ENCODE measurements at places on chromosomes 3 and 15.
A peak's percentile ranks its signal among the peaks of the same experiment; 100 is the strongest.

- DNase-seq: no peak
These were observed 64.0 kb downstream of the P3H2 start for GRCh38 chr3:190056742-190057141.

GRCh38 chr3:83956431-83956830 is 1002.4 kb upstream of the CADM2 start:
- no peak for DNase-seq

DNA sequence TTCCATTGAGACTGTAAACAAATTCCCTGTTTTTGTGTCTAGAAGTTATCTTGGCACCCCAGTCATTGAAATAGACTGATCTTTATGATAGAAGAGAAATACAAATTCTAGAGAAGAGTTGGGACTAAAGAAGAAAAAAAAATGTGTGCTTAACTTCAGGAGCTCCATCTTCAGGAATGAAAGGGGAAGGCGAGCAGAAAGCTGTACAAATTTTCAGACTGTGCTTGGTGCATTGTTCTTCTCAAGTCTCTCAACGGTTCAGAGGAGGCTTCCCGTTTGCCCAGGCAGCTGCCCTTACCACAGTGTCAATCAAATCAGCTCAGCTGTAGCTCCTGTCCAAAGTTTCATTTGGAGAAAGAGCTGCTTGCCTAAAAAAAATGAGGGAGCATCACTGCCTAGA is 41.7 kb downstream of the OXSM start:
- no peak for DNase-seq

- no peak for DNase-seq
These were observed 29.5 kb downstream of the CTDSPL start for GRCh38 chr3:37891227-37891626.

DNA sequence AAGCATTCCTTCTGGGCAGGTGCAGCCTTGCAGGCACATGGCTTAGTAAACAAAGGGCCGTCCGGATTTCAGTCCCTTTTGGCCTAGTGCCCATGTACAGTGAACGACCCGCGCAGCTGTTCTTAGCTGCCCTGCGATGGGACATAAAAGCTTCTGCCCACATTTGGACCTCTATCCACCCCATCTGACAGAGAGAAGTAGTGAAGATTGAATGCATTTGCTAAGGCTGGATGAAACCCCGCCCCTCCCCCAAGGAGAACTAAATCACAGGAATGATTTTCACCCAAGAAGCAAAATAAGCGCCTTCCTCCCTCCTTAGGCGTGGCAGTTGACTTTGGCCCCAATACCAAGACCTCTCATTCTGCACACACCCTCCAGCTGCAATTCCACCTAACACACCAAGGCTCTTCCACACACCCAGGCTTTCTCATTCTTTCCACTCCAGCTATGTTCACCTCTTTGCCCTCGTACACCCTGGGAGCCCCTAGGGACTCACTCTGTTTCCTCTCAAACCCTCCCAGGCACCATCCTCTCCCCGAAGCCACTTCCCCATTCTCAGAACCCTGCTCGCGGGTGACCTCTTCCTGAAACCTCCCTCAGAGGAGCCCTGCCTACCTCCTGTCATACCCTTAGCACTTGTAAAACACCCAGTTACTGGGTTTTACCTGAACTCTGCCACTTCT is 14.1 kb upstream of the HRH1 start:
- DNase-seq: peak; percentile 49

- no peak for DNase-seq
These were observed 7.6 kb downstream of the MFGE8 start for GRCh38 chr15:88905576-88905975.

DNA sequence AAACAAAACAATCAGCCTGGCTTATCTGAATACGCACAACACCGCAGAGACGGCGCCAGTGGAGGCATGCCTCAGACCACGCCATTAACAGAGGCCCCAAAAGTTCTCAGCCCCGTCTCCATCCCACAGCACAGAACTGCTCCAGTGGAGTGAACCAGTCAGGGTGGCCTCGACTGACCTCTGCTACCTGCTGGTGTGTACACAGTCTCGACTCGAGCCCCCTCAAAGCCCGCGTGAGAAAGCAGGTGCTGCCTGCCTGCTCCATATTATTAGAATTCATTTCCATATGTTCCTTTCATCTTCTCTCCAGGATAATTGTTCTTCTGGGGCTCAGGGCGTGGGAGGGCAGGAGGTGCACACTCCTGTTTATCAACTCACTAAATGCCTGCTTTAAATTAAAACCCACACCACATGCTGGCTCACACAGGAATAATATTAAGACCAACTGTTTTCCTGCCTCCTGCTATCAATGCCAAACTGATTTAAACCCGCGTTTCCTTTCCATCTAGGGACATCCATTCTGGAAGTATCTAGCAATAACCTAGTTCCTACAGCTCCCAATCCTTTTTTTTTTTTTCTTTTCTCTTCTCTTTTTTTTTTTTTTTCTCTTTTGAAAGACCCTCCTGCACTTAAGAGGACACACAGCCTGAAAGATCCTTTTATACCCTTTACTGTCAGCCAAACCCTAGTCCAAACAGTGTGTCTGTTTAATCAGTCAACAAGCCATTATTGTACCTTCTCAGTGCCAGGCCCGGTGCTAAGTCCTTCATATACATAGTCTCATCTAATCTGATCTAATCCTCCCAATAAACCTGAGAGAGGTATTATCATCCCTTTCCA is 101.2 kb downstream of the TLE3 start:
- no peak for DNase-seq
